Effector memory CD8-positive, alpha-beta T cell (primary cell): ENCODE measurements at places on chromosomes 4 and X.

DNA sequence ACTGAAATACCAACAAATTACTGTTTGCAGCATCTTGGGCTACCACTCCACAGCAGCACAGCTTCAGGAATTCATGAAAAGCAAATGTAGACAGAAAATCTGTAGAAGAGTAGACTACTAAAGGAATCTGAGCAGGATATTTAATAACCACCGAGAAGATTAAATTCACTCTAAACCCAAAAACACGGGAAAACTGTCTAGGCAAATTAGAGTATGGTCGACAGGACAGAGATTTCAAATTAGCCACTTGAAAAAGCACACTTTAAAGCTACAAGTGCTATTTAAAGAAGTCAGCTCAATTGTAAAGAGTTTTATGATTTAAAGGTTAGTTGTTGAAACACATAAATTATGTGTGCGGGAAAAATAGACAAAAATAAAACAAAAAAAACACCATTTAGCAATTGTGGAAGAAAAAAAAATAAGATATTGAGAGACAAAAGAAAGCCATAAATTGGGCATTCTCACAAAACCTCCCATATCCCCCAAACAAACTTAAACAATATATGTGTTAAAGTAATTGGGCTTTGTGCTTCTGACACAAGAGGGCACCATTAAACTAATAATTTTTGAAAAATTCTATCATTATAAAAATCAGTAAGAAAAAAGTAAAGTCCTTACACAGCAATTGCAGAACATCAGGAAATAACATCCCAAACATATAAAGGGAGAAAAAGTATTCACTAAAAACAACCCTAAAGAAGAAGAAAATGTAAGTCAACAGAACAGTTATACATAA lies 880.8 kb downstream of the TECRL start:
- DNase-seq: no peak

DNA sequence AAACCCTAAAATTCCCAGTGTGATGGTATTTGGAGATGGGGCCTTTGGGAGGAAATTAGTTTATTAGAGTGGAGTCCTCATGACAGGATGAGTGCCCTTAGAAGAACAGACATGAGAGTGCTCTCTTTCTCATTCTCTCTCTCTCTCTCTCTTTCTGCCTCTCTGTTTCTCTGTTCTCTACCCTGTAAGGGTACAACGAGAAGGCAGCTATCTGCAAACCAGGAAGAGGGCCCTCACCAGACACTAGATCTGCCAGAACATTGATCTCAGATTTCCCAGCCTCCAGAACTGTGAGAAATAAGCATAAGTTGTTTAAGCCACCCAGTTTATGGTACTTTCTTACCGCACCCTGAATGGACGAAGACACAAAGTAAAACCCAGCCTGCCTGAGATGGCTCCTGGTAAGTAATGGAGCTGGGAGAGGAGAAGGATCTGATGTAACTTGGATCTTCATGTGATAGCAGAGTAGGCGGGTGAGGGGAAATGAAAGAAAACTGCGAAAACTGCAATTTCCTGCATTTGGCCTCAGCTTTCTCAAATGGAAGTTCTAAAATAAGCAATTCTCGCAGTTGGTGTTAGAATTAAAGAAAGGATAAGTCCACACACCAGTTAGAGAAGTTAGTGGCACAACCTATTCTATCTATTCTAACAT lies 8.7 kb upstream of the CDS1 start:
- DNase-seq: no peak

GRCh38 chr4:48175328-48175727 lies 41.3 kb upstream of the TXK start:
- DNase-seq: no peak

DNA sequence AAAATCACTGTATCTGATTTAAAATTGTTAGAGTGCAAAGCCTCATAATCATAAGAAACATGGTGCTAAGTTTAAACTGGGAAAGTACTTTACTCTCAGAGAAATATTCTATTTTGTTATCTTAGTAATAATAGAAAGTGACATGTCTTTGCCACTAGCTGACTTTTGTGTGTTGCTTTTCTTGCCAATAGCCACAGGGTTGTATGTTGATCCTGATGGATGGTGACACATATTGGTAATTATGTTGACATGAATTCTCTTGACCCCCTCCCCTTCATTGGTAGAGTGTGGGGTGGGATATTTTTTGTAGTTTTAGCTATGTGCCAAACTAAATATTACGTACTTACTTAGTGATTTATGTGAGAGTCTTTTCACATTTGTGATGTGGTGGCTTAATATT lies 103.1 kb upstream of the MAP9 start:
- no peak for DNase-seq

GRCh38 chr4:44988011-44988410 lies 261.7 kb upstream of the GNPDA2 start:
- DNase-seq: no peak

- DNase-seq: no peak
These were observed 155.3 kb downstream of the SPCS3 start for GRCh38 chr4:176475067-176475466.

GRCh38 chr4:174928575-174929253 lies 10.6 kb downstream of the ADAM29 start:
- DNase-seq: no peak

DNA sequence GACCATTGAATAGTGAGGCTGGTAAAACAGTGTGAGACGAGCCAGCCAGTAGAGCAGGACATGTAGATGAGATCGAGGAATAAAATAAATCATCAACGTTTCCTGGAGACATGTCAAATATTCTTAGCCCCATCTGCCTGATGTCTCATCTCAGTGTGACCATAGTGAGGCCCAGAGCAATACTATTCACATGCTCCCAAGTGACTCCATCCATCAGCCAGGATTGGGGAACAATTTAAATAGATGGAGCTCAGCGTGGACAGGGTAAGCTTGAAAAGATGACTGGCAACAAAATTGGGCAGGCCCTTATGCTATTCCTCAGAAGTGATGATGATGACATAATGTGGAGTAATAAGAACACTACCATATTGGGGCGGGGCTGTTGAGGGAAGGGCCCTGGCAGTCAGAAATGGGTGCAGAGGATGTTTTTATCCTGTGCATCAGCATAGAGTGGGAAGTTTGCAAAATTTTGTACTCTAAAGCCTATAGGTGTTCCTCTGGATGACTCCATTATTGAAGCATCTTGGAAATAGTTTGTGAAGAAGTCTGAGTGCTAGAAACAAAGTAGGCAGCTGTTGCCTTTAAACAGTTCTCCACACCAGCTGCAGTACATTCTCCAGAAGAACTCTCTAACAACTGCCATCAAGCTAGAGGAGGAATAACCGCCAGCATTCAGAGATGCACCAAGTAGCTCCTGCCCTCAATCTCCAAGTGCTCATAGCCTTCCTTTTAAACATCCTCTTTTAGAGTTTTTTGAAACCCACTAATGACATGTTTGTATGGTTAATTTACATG lies 333.0 kb downstream of the DCHS2 start:
- no peak for DNase-seq

- peak; percentile 34 for DNase-seq
These were observed 283.4 kb downstream of the BCOR start for GRCh38 chrX:39814391-39814790.

- no peak for DNase-seq
These were observed 639.9 kb downstream of the SPOCK3 start for GRCh38 chr4:166594326-166594946.

- DNase-seq: no peak
These were observed 61.3 kb downstream of the AR start for GRCh38 chrX:67604979-67605703.

GRCh38 chrX:77505227-77505626 lies 58.0 kb downstream of the FGF16 start:
- DNase-seq: no peak

- DNase-seq: no peak
These were observed 70.8 kb upstream of the BCOR start for GRCh38 chrX:40168480-40169011.

GRCh38 chrX:40835526-40835925 lies 100.2 kb upstream of the MED14 start:
- no peak for DNase-seq

GRCh38 chr4:189098932-189099696 lies 841.6 kb upstream of the FRG1 start:
- no peak for DNase-seq

DNA sequence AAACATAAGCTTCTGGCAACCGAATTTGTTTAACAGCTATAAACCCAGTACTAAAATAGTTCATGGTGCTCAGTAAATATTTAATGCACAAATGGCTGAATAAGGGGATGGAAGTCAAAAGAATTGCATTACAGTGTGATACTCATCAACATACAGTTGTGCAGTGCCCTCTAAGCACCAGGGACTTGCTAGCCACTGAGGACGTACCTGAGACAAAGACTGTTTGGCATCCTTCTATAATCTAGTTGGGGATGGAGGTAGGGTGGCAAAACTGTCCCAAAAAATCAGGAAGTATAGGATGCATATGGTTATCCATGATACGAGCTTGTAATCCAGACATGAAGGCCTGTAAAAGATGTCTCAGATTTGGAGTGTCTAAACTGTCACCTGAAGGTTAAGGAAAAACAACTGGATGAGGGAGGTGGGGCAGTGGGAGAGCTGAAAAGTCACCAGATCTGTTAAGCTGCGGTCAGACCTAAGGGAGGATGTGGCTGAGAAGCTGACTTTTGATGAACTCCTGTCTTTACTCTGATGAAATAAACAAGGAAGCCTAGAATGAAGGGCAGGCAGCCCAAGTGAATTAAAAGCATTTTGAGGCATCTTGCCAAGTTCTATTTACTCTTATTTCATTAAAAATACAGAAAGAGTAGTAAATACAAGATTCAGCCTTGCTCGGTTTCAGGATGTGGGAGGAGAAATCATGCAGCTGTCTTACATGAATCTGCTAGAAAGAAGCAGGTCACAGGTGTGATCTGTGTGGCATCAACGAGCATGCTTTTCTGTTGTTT lies 12.0 kb upstream of the CD38 start:
- DNase-seq: peak; percentile 42

- no peak for DNase-seq
These were observed 61.3 kb downstream of the ZNF81 start for GRCh38 chrX:47898024-47898423.

GRCh38 chr4:45554423-45554822 lies 569.4 kb downstream of the GABRG1 start:
- no peak for DNase-seq

DNA sequence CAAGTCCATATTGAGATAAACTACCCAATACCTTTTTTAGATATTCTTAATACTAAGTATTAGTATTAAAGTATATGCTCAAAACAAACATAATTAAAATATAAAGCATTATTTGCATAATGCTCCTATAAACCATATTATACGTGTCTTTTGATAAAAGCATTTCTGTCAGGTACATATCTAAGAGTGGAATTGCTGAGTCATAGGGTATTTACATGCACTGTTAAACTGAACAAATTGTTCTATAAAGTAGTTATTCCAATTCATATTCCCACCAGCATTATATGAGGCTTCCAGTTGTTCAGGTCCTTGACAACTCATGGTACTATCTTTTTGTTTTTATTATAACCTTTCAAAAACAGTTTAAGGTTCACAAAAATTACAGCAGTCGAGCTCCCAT lies 114.2 kb downstream of the FGF16 start:
- no peak for DNase-seq

DNA sequence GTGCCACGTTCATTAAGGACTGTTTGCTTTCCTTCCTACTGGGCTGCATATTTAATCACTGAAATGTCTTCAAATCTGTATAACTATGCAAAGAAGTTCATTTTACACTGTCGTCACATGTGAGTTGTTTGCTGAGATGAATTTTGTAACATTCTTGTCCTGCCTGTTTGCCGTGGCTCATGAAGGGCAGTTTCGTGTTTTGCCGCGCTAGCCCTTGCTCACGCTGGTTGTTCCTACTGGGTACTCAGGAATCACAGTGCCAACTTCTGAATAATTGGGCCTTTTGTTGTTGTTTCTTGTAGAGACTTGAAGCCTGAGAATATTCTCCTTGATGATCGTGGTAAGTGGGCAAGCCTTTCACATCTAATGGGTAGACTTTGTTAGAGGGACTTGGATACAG lies 52.2 kb downstream of the HTT-AS start:
- no peak for DNase-seq

DNA sequence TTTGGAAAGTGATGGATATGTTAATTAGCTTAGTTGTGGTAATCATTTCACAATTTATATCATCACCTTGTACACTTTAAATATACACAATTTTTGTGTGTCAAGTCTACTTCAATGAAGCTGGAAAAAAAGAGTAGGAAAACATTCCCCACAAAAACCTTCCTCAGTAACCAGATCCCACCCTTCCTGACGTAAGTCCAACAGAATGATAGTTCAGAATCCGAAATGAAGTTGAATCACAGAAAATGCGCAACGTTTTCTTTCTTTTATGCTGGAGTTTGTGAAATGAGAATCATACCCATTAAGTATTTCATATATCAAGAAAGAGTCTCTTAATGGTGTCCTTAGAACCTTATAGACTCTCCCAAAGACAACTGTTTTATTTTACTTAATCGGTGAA lies 292.9 kb downstream of the USP46 start:
- DNase-seq: no peak

GRCh38 chr4:83110970-83111750 lies 3.4 kb downstream of the PLAC8 start:
- no peak for DNase-seq

DNA sequence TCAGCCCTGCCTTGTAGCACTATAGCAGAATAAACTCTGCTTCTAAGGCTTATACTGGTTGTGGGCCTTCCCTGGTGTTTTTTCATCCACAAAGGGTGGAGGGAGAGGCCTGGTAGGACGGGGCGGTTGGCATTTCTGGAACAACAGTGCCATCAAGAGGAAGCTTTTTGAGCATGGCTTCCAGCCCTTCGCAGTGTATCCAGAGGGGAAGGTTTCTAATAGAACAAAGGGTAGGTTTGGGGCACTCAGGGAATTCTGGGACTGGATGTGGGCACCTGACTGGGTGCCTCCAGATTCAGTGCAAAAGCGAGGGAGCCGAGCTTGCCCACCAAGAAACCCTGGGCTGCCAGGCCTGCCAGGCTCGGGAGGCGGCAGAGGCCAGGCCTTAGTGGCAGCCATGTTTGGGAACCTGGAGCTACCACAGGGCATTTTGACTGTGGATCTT lies 229.6 kb upstream of the AGTR2 start:
- no peak for DNase-seq

DNA sequence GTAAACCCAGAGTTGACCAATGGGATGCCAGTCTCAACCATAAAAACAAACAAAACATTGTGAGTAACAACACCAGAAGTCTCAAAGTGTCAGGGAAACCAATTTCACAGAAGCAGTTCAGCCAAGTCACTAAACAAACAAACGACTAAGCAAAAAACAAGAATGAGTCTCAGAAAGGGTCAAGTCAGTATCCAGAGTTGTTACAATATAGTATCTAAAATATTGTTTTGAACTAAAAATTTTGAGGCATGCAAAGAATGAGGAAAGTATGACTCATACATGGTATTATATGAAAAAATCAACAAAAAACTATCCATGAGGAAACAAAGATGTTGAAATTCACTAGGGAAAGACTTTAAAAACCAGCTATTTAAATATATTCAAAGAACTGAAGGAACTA lies 70.6 kb downstream of the AR start:
- no peak for DNase-seq

- DNase-seq: no peak
These were observed 535.1 kb downstream of the FAT4 start for GRCh38 chr4:125849869-125850268.

DNA sequence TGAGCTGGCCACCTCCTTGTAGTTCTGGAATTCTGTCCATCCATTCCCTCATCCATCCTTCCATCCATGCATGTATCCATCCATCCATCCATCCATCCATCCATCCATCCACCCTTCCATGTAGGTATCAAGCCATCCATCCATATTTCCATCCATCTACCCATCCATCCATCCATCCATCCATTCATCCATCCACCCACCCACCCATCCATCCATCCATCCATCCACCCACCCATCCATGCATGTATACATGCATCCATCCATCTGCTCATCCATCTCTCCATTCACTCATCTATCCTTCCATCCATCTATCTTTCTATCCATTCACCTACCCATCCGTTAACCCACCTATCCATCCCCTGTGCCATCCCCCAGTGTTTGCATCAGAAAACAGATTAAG lies 153.6 kb upstream of the STX18 start:
- DNase-seq: no peak
